ENCODE measurements at places on chromosomes 1 and 21.
A peak's percentile ranks its signal among the peaks of the same experiment; 100 is the strongest.

GRCh38 chr1:66436378-66437135 is 97.4 kb upstream of the SGIP1 start:
- DNase-seq: peak; percentile 75

DNA sequence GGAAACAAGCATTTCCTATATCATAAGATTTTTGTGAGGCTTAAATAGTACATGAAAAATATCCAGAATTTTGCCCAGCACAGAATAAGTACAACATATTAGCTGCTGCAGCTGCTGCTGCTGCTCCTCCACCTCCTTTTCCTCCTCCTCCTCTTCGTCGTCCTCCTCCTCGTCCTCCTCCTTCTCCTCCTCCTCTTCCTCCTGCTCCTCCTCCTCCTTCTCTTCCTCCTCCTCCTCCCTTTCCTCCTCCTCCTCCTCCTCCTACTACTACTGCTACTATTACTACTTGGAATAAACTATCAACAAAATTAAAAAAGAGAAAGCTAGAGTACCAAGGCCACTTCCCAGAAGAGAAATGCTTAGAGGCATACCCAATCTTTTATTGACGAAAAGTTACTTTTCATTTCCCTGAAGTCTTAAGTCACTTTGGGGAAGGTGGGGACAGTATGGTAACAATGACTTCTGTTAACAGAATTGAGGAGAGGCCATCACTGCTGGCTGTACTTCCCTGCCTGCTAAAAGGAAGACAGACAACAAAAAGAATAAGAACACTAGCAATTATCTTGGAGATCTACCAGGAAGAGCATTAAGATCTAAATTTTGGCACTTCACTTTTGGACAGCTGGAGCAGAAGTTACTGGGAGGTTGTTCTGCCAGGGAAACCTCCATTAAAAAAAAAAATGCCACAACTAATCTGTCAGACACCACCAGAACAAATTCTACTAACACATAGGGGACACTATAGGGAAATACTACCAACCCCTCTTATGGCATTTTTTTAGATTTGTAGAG is 7.1 kb downstream of the DENND1B start:
- DNase-seq: no peak

GRCh38 chr1:83639785-83640184 is 359.1 kb downstream of the TTLL7 start:
- DNase-seq: no peak

DNA sequence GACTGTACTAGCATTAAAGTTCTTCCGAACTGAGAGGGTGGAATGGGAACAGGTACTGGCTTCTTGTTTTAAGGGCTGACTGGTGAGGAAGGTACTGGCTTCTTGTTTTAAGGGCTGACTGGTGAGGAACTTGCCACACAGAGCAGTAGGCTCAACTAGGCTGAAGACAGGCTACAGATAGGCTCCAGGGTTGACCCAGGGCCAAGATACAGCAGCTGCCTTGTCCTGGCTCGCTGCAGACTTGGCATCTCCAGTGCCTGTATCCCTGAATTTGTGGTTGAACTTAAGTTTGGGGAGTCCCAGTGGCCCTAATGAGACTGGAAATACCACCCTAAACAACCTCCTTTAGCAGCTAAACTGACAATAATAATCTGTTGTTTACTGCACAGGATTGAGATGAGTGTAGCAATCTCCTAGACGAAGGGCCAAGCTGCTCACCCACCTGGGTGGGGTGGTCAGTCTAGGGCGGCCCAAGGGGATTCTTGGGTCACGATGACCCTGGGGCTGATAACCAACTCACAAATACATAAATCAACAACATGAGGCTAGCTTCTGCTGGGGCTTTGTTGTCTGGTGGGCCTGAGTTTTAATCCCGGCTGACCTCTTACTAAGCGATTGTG is 227.1 kb downstream of the DISC1 start:
- DNase-seq: no peak

- DNase-seq: no peak
Measured at GRCh38 chr1:161220002-161220401, 3.4 kb downstream of the APOA2 start.

GRCh38 chr1:15849775-15850324 is 2.3 kb downstream of the SPEN start:
- peak; percentile 55 for DNase-seq

DNA sequence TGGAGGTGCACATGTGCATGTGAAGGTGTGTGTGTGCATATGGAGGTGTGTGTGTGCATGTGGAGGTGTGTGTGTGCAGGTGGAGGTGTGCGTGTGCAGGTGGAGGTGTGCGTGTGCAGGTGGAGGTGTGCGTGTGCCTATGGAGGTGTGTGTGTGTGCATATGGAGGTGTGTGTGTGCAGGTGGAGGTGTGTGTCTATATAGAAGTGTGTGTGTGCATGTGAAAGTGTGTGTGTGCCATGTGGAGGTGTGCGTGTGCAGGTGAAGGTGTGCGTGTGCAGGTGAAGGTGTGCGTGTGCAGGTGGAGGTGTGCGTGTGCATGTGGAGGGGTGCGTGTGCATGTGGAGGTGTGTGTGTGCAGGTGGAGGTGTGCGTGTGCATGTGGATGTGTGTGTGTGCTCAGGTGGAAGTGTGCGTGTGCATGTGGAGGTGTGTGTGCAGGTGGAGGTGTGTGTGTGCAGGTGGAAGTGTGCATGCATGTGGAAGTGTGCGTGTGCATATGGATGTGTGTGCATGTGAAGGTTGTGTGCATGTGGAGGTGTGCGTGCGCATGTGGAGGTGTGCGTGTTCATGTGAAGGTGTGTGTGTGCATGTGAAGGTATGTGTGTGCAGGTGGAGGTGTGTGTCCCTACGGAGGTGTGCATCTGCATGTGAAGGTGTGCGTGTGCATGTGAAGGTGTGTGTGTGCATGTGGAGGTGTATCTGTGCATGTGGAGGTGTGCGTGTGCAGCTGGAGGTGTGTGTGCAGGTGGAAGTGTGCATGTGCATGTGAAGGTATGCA is 13.5 kb downstream of the C1orf74 start:
- DNase-seq: no peak

DNA sequence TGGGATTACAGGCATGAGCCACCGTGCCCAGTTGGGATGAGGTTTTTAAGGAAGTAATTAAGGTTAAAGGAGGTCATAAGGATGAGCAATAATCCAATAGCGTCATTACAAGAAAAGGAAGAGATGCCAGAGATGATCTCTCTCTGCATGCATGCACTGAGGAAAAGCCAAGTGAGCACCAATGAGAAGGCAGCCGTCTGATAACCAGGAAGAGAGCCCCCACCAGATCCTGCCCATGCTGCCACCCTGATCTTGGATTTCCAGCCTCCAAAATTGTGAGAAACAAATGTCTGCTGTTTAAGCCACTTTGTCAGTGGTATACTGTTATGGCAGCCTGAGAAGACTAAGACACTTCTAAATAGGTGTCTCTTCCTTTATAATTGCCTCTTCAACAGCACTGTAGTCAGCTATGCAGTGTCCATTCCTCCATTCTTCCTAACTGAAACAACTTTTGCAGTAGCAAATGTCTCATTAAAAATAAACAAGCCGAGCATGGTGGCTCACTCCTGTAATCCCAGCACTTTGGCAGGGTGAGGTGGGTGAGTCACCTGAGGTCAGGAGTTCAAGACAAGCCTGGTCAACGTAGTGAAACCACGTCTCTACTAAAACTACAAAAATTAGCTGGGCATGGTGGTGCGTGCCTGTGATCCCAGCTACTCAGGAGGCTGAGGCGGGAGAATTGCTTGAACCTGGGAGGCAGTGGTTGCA is 216.2 kb upstream of the RUNX1 start:
- DNase-seq: peak; percentile 85

DNA sequence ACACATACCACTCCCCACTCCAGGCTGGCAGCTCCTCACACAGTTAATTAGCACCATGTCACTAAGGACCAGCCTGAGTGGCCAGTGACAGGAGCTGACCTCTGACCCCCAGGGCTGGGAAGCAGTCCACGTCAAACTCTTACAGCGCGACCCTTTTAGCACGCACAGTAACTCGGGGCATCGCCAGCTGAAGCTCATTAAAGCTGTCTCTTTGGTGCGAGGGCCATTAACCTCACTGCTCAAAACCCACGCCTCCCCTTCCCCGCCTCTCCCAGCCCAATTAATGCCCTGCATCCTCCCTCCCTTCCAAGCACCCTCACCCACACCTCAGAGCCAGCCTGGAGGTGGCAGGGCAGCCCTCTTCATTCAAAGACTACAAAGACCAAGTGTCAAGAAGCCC is 31.7 kb downstream of the DMAP1 start:
- DNase-seq: no peak

GRCh38 chr1:118698911-118699310 is 289.2 kb downstream of the TBX15 start:
- DNase-seq: no peak

DNA sequence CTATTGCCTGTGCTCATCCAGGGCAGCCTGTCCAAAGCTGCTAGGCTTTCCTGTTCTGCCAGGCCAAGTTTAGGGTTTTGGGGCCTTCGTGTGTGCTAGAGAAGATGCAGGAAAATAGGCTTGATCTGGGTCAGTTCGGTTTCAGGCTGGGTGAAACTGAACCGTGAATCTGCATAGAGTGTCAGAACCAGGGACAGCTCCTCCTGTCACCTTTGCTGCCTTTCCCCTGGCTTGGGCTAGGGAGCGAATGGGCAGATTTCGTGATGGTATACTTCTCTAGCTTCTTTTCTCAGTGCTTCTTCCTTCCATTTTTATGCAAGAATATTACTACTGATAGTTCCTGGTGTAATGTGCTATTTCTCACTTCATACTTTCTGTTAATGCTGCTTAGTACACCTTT is 6.0 kb upstream of the AGO1 start:
- DNase-seq: no peak

DNA sequence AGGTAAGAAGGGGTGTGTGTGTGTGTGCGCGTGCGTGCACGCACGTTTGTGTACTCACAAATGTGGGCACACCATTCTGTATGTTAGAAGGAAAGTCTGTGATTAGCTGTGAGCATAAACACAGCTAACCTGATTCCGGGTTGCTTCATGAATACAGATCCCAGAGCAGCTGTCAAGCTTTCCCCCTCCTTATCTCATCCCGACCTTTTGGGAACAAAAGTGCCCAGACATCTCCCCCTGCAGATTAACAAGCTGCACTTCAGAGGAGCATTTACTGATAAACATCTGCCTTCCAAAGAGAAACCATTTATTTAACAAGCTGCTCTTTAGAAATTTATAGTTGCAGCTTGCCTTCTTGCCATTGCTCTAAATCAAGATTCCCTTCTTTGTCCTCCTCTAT is 97.0 kb downstream of the MT1HL1 start:
- no peak for DNase-seq

DNA sequence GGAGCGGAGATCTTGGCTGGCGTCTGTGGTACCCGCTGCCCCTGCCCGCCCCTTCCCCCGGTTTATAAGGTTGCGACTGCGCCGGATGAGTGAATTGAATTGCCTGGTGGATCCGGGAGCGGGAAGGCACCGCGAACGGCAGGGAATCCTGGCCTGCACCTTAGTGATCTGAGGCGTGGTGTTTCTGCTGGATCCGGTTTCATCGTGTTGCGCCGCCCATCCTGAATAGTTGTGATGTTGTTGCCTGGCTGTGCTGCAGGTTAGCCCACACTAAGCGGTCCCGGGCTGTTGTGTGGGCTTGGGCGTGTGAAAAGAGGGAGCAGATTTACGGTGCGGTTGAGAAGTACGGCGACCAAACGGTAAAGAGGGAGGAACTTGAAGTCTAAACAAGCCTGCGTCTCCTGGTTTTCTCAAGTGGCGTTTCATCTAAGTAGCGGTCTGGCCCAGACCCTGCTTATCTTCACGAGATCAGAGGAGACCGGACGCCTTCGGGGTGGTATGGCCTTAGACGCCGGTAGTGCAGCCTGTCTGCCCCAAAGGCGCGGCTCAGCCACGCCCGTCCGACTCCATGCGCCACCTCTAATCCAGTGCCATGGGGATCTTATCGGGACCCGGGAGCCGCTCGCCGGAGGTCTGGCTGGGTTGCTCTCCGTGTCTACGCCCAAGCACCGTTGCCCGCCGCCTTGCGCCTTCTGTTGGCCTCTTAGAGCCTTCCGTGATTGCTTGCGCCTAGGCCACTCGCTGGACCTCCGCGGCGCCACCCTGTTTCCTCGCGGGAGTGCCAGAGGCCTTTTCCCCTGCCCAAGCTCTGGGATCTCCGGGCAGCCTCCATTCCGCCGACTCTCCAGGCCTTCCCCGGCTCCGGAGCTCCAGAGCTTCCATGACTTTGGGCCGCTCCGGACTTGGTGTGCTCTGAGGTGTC is 87.5 kb upstream of the RHOU start:
- DNase-seq: peak; percentile 67

DNA sequence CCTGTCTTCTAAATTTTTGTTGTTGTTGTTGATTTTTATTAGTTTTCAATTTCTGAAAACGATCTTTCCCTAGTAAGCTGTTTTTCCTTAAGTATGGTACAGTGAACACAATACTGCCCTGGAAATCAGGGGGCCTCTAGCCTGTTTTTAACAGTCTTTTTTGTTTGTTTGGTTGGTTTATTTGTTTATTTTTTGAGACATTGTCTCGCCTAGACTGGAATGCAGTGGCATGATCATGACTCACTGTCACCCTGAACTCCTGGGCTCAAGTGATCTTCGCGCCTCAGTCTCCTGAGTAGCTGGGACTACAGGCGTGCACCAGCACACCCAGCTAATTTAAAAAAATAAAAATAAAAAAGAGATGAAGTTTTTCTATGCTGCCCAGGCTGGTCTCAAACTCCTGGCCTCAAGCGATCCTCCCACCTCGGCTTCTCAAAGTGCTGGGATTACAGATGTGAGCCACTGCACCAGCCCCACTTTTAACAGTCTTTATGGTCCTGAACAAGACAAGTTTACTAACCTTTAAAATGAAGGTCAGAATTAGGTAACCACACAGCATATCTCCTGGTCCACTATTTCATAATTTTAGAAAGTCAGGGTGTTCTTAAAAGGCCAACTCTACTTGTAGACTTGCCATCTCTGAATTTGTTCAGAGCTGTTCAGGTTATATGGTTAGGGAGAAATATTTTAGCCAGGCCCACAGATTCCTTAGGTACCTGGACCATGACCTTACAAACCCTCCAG is 35.4 kb downstream of the TBCE start:
- no peak for DNase-seq

- DNase-seq: peak; percentile 65
Measured at GRCh38 chr21:46294647-46295176, 8.6 kb downstream of the YBEY start.

- no peak for DNase-seq
Measured at GRCh38 chr21:31514598-31514997, 144.9 kb upstream of the SOD1 start.

- DNase-seq: no peak
Measured at GRCh38 chr1:58802640-58803399, 19.0 kb upstream of the JUN start.

DNA sequence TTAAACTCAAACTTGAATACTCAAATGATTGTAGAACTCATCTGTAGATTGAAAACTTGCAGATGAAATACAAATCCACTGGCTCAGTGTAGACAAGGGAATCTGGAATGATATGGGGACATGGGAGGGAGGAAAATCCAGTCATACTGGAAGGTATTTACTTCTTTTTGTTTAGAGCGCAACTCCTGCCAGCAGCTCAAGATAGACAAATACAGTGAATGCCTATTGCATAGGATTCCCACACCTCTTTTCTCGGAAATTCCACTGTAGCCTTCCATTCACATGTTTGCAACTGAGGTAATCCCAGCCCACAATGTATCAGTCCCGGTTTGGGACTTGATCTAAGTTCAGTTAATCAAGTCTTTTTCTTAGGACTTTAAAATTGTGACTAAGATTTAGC is 311.2 kb downstream of the PTPRC start:
- no peak for DNase-seq

Measured in HCEC 1CT (cell line).